BJ (cell line): ENCODE measurements at places on chromosomes 16 and 17.

DNA sequence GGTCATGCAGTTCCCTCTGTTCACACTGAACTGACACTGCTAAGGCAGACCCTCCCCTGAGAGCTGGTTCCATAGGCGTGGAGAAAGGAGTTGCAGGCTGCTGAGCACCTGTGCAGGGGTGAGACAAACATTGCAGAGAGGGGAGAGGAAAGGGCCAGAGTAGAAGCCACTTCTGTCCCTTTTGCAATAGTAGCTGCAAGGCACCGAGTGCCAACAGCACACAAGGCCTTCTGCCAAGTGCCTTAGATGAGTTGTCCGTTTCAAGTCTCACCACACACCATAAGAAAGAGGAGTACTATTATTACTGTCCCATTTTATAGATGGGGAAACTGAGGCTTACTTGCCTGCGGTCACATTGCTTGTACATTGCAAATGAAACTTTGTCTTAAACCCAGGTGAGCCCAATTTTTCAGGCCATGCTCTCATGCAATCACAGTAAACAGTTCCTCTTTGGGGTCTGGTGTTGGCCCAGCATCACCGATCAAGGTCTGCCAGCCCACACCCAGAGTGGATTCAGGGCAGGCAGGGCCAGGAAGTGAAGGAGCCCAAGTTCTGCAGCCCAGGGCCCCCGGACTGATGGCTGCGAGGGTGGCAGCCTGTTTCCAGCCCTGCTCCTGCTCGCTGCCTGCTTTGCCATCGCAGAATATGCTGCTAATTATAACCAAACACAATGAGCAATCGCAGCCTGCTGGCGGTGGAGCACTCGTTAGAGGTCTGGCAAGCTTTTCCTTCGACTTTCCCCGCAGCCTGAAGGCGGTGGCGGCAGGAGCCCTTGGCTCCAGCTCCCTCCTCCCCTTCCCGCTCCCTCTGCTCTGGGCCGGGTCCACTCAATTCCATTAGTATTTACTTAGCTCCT, 36.8 kb upstream of the DYNLL2 start:
- DNase-seq, result no peak

- no peak for DNase-seq
Measured at GRCh38 chr17:5695480-5695879, 111.2 kb upstream of the NLRP1 start.

DNA sequence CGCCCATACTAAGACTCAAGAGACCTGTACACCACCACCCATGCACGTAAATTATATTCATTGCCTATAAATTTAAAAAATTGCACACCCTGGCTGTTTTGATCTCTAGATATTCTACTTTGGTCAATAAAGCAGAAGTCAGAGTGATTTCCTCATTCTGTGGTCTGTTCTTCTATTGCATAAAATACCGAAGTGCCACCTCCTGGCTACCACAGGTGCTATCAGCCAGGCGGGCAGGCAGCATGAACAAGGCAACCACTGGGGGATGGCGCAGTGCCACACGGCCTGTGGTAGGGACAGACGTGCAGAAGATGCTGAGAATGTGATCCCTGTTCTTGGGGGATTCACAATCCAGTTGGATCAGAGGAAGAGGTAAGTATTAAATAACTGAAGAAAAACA, 122.3 kb downstream of the CDK5R1 start:
- no peak for DNase-seq

DNA sequence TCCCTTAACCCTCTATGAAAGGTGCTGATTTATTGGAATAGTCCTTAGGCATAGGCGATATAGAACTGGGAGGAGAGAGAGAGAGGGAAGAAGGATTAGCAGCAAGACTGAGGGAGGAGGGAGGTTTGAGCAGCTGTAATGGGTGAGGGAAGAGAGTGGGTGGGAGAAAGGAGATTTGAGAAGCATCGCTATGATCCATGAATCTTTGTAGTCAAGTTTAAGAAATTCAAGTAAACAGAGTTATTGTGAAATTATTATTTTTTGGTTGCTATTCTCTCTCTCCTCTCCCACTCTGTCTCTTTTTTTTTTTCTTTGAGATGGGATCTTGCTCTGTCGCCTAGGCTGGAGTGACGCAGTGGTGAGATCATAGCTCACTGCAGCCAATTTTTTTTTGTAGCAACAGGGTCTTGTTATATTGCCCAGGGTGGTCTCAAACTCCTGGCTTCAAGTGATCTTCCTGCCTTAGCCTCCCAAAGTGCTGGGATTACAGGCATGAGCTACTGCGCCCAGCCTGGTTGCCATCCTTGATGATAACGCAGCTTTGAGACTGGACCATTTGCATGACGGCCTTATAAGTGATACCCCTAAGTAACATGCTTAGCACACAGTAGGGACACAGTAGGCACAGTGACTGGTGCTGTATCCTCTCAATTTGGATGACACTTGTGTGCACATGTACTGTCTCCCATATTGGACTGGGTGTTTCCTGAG, 21.0 kb upstream of the TNS4 start:
- no peak for DNase-seq

- DNase-seq, result no peak
Measured at GRCh38 chr17:39704821-39705551, 5.1 kb downstream of the ERBB2 start.

DNA sequence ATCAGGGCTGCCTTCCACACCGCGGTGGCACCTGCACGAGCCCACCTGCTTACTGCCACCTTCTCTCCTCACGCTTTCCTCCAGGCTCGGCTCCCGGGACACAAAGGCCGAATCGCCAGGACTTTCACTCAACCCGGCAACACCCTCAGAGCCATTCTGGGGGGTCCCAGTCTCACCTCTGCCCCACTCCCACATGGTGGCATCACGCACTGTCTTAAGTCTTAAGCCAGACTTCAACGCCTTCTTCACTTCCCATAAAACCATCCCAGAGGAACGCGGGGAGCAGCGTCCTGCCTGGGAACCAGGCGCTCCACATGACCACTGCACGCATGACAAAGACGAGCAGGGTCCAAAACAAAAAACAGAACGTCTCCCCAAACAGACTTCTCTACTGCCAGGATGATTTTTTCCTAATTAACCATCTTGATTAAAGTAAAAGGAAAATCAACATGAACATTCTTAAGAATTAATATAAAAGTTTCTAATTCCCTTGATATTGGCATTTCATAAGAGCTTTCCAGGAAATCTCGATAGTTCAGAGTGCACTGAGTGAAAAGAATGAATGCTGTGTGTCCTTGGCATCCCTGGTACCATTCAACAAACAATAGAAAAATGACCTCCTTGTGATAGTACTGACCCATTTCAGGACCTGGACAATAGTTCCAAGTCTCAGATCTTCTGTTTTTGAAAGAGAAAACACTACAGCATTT, 2.6 kb downstream of the CANT1 start:
- no peak for DNase-seq

DNA sequence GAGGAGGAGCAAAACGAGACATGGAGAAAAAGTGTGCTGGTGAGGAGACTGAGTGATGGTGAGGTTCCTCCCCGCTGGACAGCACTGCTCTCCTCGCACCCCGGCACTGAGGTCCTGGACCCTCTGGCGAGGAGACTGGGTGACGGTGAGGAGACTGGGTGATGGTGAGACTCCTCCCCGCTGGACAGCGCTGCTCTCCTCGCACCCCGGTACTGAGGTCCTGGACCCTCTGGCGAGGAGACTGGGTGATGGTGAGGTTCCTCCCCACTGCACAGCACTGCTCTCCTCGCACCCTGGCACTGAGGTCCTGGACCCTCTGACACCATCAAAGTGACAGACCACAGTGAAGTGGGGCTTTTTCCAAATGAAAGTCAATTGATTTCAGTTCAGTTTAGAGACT, 10.9 kb downstream of the PITPNA start:
- no peak for DNase-seq

GRCh38 chr17:6870841-6871240, 39.3 kb upstream of the TEKT1 start:
- no peak for DNase-seq

- DNase-seq, result no peak
Measured at GRCh38 chr16:86029131-86029741, 130.3 kb downstream of the IRF8 start.

- no peak for DNase-seq
Measured at GRCh38 chr16:2854700-2855309, 3.2 kb downstream of the PRSS22 start.

DNA sequence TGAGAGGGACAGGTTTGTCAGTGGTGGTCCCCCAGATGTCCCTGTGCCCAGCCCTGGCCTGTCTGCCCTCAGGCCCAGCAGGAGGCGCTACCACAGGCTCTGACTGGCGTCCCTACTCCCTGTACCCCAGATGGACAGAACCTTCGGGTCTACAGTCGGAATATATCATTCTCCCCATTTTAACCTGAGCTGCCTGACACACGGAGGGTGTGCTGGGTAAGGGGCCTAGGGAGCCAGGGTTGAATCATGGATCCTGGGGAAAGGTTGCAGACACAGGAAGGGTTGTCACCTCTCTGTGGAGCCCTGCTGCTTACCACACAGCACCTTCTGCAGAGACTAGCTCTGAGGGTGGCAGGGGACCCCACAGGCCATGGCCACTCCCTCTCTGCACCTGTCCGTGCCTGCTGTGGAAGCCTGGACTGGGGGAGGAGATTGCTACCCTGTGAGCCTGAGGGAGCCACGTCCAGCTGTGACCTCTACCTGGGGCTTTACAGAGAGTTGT, 162.2 kb upstream of the ZNF267 start:
- DNase-seq, result no peak

GRCh38 chr16:56478281-56479049, 27.1 kb downstream of the OGFOD1 start:
- DNase-seq, result no peak
